ENCODE measurements at places on chromosomes 1 and 21.

- DNase-seq = no peak
Measured at GRCh38 chr1:224080115-224080774, 33.7 kb upstream of the FBXO28 start.

GRCh38 chr1:38125016-38125415, 78.4 kb upstream of the POU3F1 start:
- DNase-seq = no peak

DNA sequence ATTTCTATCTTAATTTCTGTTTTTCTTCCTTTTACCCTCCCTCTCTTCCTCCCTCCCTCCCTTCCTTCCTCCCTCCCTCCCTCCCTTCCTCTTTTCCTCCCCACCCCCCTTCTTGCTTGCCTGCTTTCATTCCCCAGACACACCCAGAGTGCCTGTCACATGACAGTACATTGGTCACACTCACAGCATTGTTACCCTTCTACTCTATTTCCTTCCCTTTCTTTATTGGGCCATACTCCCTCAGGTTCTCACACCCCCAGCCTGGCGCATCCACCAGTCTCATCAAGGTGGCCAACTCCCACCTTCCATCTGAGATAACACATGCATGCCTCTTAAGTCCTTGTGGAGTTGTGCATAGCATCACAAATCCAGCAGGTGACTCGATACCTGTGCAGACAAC, 10.9 kb downstream of the TMPRSS3 start:
- no peak for DNase-seq

- DNase-seq = no peak
Measured at GRCh38 chr1:221715321-221716169, 26.3 kb downstream of the DUSP10 start.

Data from mesothelial cell of epicardium (in vitro differentiated cells).